Stimulated activated effector memory CD8-positive, alpha-beta T cell treated with anti-CD3 and anti-CD28 coated beads, Interleukin-12 subunit alpha, Interleukin-12 subunit beta, amount 100 ng/mL, for 72 hours (primary cell): ENCODE measurements at places on chromosomes 7 and 10.

DNA sequence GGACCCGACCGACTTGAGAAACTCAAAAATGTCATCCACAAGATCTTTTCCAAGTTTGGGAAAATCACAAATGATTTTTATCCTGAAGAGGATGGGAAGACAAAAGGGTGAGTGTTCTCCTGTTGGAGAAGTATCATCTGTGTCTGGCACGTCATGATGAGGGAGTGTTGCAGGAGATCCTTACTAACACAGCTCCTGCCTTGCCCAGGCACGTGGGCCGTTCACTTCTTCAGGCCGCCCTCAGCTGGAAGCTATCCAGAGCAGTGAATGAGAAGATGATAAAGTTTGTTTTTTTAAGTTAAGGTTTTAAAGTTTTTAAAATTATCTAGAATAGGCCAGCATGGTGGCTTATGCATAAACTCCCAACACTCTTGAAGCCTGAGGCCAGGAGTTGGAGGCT lies 6.2 kb downstream of the EIF3B start:
- DNase-seq = no peak

DNA sequence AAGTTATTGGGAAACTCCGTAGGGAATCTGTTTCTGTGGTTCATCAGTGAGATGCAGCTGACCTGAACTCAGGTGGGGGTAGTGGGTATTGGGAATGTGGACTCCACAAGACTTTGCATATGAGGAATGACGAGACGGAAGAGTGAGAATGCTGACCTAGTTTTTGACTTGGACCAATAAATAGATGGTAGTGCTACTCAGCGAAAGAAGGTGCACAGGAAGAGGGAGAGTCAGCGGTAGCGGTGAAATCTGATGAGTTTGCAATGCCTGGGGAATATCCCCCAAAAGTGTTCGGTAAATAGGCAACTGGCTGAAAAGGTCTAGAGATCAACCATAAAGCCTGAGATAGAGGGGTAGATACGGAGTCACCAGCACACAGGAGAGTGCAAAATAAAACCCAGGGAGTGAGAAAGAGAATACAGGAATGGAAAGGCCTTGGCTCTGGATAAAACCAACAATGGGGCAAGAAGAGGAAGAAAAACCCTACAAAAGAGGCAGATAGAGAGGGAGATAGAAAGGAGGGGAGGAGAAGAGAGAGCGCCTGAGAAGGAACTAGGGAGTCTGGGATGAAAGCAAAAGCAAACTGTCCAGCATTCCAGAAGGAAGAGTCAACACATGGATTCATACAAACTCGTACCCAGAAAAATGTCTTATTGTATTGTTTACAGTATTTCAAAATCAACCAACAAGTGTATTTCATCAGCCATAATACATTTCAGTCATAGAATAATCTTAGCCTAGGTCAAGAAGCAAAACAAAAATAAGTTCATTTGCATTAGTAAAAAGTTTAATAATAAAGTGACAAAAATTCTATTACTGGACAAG lies 5.4 kb downstream of the ARHGAP21 start:
- DNase-seq = no peak

DNA sequence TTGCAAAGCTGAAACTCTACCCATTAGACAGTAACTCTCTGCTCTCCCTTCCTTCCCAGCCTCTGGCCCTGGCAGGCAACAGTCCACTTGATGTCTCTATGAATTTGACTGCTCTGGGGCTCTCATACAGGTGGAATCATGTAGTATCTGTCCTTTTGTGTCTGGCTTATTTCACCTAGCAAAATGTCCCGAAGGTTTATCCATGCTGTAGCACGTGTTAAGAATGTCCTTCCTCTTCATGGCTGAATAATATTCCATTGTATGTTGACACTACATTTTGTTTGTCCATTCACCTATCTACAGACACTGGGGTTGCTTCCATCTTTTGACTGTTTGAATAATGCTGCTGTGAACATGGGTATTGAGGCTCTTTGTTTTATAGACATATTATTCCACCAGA lies 128.9 kb downstream of the EGFR start:
- DNase-seq = no peak

DNA sequence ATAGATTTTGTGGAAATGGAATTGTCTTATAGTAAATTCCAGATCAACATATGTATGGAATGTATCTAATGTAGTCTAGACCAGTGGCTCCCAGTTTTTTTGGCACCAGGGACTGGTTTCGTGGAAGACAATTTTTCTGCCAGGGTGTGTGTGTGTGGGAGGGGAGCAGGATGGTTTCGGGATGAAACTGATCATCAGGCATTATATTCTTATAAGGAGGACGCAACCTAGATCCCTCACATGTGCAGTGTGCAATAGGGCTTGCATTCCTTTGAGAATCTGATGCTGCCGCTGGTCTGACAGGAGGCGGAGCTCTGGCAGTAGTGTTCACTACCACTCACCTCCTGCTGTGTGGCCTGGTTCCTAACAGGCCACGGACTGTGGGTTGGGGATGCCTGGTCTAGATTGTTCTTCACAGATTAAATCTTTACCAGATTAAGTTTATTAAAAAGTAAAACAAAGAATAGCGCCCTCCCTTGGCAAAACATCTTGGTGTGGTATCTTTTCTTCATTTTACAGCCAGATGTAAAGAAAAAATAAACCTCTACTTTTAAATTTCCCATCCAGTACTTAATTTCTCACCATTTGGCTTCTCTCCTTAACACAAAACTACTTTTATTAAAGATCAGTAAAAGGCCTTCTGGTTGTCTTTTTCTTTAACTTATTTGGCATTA lies 48.4 kb downstream of the SEPTIN7 start:
- no peak for DNase-seq

GRCh38 chr10:100571084-100571856 lies 35.5 kb downstream of the HIF1AN start:
- DNase-seq = no peak

DNA sequence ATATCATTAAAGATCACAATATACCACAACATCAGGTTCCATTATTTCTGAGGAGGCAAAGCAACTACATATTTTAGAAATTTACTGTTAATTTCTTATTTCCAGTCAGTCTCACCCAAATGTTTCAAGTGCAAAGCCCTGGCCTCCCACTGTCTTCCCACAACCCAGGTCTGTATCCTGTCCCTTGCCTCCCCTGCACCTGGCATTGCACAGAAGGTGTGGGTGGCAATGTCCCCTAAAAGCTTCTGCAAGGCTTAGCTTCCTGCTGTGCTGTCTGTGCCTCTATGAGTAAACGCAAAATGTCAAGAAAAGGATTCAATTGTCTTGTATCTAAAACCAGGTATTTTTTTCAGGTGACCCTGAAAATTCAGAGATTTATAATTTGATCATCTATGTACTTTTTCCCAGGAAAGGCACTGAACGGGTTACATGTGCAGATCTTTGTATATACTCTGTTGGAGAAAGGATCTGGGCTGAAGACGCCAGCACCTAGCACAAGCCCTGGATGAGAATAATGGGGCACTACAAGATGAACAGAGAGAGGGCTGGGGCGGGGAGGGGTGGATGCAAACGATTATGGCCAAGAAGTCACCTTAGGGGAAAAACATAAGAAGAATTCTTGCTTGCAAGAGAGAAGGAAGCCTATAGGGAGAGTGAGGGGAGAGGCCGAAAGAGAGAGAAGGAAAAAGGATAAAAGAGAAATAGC lies 3.1 kb upstream of the ANTXRL start:
- no peak for DNase-seq
